HTR-8/SVneo (cell line): ENCODE measurements at places on chromosomes 3 and 15.
A peak's percentile ranks its signal among the peaks of the same experiment; 100 is the strongest.

- DNase-seq: peak; percentile 71
Observed at GRCh38 chr3:41267975-41268640, 68.8 kb downstream of the CTNNB1 start.

DNA sequence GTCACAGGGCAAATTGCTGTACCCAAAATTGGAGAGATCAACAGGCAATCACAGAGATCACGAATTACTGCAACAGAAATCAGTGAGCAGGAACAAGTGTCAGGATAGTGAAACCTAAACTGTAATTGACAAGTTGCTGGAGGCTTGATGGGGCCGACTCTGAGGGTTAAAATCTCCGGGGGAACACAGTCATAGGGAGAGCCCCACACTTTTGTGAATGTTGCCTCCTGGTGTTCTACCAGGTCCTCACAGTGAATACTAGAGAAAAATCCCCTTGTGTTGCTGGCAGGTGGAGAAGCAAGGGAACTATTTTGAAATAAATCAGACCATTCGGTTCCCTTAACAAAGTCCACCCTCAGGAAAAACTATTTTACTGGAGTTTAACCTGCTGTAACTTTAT lies 697.5 kb upstream of the CBLB start:
- DNase-seq: no peak

DNA sequence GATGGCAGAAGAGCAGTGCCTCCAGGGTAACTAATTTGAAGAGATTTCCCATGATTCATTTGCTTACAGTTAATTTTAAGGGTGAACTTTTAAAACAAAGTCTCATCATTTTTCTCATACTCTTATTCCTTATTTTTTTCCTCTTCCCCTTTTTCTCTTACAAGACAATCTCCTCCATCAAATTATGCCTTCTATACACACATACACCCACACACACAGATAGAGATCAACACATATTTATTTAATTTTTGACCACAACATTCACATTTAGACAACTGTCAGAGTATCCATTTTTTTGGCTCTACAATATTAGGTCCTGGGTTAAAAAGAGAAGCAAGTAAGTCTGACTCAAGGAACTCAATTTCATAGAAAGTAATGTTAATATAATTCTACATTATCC lies 37.6 kb downstream of the AAGAB start:
- no peak for DNase-seq

DNA sequence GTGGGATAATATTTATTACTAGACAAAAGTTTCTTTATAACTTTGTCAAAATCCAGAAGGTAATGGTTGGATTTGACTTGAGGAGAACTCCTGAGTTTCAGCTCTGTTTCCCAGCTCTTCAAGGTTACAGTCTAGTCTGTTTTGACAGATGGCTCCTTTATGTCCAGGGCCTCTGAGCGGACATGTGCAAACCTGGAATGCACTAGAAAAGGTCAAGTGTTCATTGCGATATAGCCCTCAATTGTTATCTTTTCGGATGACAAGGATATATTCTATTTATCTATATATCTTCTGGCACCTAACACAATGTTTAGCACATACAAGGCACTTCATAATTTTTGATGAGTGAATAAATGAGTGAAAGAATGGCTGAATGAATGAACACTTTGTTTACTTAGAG lies 513.2 kb upstream of the GOLIM4 start:
- no peak for DNase-seq

GRCh38 chr15:51735228-51736010 lies 2.0 kb downstream of the LYSMD2 start:
- no peak for DNase-seq
